ENCODE measurements at places on chromosomes 7 and 10.

GRCh38 chr10:112803961-112804401 lies 146.1 kb upstream of the TCF7L2 start:
- no peak for DNase-seq

GRCh38 chr10:90914992-90915765 lies 5.7 kb downstream of the ANKRD1 start:
- DNase-seq = no peak

DNA sequence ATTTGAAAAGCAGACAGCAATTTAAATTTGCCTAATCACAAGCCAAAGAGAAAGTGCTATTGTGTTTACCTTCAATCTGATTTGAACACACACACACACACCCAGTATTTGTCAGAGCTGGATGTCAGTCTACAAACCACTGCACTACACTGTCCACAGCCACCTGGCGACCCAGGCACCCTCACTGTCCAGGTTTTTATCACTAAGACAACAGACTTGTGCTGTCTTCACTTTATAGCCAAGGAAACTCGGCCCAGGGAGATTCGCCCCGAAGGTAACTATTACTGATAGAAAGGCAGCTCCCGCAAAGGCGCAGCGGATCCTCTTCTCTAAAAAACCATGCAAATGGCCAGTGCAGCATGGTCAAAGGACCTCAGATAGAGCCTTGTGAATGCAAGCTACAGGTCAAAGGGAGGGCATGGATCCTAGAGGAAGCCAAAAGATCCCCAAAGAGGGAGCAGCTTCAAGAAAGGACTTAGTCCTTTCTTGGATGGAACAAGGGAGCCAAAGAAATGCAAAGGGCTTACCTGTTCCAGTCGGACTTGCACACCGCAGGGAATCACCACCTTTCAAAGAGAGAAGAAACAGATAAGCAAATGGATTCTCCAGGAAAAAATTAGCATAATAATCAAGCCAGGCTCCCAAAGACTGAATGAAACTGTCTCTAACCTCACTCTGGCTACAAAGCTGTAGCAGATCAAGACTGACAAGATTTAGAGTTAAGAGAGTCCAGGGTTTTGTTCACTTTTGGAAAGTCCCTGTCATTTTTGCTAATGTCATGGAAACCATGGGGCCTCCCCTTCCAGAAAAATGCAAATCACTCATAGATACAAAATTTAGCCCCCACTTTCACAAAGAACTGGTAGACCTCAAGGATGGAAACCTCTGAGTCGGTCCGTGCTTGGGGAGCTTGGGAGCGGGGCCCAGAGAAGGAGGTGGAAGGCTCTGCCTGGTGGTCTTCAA lies 101.1 kb downstream of the TNS3 start:
- DNase-seq = peak; percentile 80

DNA sequence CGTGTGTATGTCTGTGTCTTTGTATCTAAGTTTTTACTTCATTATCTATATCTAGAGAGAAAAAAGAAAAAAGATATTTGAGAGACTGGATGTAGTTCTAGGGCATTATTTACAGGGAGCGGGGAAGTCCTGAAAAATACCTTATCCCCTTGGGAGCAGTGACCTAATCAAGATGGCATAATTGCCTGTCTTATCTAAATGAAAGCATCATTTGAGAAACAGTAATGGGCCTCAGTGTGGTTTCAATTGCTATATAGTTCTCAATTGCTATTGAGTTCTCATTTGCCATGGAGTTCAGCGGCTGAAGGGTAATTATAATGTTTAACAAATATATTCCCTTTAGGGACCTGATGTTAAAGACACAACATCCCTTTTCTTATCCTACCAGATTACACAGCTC lies 216.5 kb downstream of the PLXNA4 start:
- DNase-seq = no peak

- DNase-seq = no peak
Measured at GRCh38 chr10:128186959-128187787, 61.0 kb upstream of the MKI67 start.

DNA sequence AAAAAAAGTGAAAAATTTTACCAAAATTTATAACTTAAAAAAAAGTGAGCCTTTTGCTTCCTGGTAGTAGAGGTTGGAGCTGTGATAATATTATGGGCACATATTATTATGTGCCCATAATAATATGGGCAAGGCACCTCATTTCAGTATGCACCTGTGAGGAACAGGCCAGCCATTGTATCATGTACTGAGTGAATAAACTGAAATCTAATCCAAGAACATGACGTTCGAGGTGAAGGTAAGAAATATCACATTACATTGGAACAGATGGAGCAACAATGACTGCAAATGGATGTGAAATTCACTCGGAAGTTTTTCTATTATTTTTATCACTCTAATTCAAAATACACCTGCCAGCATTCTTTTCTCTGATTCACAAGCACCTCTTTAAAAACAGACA lies 216.0 kb downstream of the KLF6 start:
- DNase-seq = no peak

DNA sequence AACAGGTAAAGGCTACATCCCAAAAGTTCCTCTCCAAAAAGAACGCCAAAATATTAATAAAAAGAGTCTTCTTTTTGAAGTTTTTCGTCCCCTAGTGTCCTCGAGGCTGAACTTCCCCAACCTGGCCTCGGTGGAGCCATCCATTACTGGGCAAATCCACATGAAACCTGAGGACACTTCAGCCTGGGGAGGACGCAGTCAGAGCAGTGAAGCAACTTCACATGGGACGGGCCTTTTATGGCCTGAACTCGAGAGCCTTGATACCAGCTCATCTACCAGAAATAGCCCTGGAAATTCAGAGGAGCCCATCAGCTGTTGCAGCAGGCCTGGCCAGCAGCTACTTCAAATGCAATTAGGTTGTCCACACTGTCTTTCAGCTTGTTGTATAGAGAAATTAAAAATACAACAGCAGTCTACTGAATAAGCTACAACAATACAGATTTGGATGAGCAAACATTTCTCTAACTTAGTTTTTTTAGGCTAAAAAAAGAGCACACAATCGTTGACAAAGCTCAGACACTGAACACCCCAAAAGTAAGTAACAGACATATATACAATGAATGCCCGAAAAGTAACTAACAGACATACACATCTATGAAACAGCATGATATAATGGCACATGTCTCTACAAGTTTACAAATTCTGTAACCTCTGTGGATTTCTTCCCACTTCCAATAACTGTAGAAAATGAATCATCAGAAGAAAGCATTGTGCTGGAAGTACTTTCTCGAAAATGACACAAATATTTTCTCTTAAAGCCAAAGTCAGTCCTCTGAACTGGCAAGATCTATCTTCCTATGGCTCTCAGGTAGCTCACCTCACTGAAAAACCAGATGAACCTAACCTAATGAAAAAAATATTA lies at the start of gene SVIL:
SVIL (minus strand) TSS at position 208 of the 862 bp plus-strand sequence. CDS start 79,913 bp downstream, outside the sequence.
- no peak for DNase-seq

- DNase-seq = no peak
Measured at GRCh38 chr10:78906734-78907390, 161.9 kb upstream of the ZMIZ1 start.

GRCh38 chr7:44637788-44638594 lies 31.6 kb downstream of the OGDH start:
- DNase-seq = peak; percentile 76

DNA sequence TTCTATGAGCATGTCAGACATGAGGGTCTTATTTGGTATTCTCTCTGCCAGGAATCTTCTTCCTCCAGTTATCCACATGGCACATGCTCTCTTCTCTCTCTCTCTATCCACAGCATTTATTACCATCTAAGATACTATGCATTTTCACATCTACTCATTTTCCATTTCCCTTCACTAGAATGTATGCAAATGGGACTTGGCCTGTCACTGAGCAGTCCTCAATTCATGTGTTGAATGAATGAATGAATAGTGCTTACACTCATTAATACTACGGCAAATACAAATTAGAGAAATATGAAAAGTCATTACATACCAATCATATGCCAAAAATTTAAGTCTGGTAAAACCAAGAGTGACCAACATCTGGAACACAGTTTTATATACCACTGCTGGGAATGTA lies 34.0 kb downstream of the COA1 start:
- DNase-seq = no peak

DNA sequence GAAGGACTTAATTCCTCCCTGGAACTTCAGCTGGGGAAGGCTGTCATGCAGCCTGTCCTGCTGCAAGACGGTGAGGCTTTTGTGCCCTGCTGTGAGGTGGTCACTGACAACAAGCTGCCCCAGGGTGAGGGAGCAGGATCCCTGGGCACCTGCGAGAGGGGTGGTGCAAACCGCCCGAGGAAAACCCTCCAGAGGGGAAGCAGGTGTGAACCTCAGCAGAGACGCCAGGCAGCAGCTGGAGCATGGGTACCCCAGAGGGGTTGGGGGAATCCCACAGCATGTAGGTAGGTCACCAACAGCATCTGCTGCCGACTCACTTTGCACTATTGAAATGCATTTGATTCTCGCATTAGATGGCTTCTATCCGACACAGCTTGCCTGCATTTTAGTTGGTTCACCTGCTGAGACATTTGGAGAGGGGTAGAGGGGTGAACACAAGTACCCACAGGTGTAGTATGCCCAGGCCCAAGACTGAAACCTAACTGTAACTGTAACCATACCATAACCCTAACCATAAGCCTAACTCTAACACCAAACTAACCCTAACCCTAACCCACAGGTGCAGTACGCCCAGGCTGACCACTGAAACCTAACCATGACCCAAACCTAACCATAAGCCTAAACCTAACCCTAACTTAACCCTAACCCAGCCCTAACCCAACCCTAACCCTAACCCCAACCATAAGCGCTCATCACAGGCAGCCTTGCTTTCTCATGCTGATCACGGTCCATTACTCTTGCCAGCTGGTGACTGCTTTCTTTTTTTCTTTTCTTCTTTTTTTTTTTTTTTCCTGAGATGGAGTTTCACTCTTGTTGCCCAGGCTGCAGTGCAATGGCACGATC lies 85.9 kb downstream of the ELFN1 start:
- no peak for DNase-seq

- DNase-seq = no peak
Measured at GRCh38 chr7:144027070-144027469, 21.7 kb upstream of the OR2A5 start.

DNA sequence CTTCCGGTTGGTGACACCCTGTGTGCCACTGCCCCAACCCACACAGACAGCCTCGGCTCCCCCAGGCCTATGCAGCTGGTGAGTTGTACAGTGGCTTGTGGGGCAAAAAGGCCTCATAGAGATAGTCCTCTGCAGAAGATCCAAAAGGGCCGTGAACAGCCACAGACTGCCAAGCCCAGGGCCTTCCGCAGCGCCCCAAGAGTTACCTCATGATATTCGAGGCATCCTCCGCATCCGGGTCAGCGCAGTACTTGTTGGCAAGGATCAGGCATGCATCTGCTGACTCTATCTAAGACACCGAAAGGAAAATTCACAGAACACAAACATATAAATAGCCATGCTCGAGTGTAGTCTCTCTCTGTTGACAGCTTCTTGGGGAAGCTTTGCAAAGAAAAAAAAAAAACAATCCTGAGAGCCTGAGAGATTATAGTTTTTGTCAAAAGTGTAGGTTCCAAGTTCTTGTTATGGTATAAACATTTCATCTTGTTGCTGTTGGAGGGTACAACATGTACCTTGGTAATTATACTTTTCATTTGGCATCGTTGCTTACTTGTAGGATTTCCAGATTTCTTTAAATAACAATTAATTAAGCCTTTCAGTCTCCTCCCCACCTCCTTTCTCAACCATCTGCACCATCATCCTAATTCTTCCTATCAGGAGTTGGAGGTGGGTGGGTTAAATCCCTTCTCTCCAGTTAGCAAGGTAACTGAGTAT lies 553.0 kb downstream of the KCNMA1 start:
- no peak for DNase-seq

- no peak for DNase-seq
Measured at GRCh38 chr10:7787150-7787856, 490 bp downstream of the KIN start.

GRCh38 chr10:117663750-117664149 lies 121.2 kb downstream of the EMX2 start:
- DNase-seq = peak; percentile 76

DNA sequence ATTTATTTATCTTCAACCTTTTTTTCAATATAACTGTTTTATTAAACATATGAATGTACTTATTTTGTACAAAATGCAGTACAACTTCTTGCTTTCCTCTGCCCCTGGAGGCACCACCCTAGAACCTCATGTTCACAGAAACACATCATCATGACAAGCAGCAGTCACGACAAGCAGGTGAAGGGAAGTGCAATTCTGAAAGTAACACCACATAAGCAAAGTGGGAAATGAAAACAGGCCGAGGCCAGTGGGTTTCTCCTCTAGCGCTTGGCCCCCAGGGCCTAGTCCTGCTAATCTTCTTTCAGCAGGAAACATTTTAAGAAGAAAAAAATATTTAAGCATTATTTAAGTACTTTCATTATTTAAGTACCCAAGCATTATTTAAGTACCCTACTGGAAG lies 598.1 kb downstream of the SH2D4B start:
- peak; percentile 31 for DNase-seq

DNA sequence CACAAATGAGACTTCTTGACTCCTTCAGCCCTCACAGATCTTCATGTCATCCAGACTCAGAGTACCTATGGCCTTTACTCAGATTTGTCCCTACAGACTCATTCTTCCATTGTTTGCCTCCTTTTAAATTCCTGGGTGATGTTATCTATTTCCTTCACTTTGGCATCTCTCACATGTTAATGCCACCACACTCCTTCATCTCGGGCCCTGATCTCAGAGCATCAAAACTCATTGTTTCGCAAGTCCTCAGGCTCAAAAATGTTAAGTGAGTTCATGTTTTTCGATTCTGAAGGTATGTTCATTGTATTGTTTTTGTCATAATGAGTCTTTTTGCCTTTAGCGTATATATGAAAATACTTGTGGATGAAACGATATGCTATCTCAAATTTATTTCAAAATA lies 62.3 kb upstream of the AHR start:
- DNase-seq = no peak

Data from GM13977 (cell line).